Fibroblast of skin of right quadriceps (primary cell): ENCODE measurements at places on chromosomes 3 and 15.

DNA sequence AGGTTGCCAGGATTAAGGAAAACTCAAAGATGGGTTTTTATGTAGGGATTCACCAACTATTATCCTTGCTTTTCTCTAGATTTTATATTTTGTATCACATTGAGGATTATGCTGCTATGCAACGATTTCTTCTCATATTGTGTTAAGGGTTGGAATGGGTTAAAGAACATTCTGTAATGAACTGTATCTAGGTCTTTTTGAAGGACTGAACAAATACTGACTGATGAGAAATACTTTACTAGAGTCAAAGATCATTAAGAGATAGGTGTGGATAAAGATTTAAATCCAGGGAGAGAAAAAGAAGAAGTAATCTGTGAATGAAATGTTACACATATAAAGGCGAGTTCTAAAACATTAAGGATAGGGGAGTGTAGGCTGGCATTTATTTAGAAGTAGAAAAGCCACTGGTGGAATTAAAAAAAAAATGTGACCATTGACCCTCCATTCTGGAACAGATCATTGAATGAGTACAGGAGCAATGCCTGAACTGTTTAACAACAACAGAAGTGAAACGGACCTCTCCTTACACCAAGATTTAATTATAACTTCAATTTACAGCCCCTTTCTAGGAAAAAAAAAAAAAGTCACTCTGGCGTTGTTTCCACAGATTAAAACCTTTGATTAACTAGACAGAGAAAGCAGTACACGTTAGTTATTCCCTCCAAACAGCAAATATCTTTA lies 39.2 kb downstream of the PROS1 start:
- no peak for DNase-seq

GRCh38 chr15:67188551-67189218 lies 65.8 kb downstream of the AAGAB start:
- peak; percentile 96 for DNase-seq

- DNase-seq = no peak
Observed at GRCh38 chr15:60576044-60576443, 97.1 kb upstream of the ICE2 start.

DNA sequence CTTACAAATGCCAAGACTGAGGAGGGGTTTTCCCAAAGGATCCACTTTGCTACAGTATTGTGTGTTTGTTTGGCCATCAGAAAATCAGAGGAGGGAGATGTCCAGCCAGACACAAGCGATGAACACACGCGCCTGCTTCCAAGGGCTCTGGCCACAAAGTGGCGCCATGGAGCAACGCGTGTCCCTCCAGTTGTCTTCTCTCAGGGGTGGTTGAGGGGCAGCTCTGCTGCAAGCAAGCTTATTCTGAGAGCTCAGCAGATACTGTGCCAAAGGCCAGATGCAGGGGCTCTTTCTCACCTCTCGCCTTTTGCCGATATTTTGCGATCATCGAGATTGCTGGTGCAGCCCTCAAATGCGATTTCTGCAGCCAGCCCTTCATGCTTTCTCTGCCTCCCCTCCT lies 88.9 kb upstream of the OSBPL11 start:
- peak; percentile 15 for DNase-seq

- no peak for DNase-seq
Observed at GRCh38 chr3:49018707-49019006, 277 bp upstream of the DALRD3 start.

DNA sequence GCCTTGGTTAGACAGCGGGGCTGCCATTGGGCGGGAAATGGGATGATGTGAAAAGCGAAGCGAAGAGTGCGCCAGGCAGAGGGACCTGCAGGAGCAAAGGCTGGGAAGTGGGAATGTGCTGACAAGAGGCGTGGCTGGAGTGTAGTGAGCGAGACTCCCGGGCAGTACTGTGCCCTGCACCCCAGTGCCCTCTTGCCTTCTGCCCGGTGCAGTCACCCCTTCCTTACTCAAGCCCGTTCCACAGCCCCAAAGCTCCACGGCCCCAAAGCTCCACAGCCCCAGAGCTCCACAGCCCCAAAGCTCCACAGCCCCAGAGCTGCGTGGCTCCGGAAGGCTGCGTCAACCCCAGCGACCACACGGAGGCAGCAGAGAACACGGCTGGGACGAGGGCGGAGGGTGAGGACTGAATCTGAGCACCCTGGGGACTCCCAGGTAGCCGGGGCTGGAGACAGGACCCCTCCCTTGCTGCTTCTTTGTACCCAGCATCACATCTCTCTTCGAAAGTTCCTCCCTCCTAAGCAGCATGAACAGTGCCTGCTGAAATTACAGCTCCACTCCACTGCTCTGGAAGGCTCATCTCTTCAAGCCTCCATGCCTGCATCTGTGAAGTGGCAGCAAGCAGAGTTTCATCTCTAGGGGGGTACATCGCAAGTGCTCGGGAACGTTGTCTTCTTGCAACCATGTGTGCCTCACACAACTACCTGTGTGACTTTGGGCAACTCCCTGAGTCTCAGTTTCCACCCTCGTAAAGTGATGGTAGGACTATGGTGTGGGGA lies 108.9 kb downstream of the FBLN2 start:
- DNase-seq = no peak

GRCh38 chr3:146092230-146092629 lies 68.8 kb downstream of the PLOD2 start:
- no peak for DNase-seq

DNA sequence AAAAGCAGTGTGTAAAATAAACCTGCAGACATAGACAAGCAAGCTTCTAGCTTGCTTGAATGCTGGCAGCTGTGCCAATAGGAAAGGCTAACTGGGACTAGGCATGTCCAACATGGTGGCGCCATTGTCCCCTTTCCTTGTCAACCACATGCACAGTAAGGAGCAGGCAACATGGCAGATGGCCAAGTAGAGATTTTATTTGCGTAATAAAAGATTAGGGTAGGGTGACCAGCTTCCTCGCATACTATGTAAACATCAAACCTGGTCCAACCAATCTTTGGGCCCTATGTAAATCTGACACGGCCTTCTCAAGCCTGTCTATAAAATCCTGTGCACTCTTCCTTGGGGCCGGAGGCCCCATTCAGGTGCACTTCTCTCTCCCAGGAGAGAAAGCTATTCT lies 575.4 kb upstream of the GOLIM4 start:
- no peak for DNase-seq

GRCh38 chr15:62269504-62269903 lies 104.4 kb upstream of the C2CD4B start:
- no peak for DNase-seq

GRCh38 chr3:116045314-116045713 lies 400.0 kb downstream of the LSAMP start:
- DNase-seq = no peak

GRCh38 chr3:12158387-12159226 lies at the start of gene TIMP4:
TIMP4 (minus strand) TSS chr3:12158912; CDS start chr3:12158840, 72 bp downstream.
- DNase-seq = peak; percentile 52

GRCh38 chr3:139561959-139562676 lies 22.6 kb upstream of the RBP1 start:
- peak; percentile 14 for DNase-seq

GRCh38 chr15:68304589-68305337 lies 27.2 kb downstream of the FEM1B start:
- no peak for DNase-seq

DNA sequence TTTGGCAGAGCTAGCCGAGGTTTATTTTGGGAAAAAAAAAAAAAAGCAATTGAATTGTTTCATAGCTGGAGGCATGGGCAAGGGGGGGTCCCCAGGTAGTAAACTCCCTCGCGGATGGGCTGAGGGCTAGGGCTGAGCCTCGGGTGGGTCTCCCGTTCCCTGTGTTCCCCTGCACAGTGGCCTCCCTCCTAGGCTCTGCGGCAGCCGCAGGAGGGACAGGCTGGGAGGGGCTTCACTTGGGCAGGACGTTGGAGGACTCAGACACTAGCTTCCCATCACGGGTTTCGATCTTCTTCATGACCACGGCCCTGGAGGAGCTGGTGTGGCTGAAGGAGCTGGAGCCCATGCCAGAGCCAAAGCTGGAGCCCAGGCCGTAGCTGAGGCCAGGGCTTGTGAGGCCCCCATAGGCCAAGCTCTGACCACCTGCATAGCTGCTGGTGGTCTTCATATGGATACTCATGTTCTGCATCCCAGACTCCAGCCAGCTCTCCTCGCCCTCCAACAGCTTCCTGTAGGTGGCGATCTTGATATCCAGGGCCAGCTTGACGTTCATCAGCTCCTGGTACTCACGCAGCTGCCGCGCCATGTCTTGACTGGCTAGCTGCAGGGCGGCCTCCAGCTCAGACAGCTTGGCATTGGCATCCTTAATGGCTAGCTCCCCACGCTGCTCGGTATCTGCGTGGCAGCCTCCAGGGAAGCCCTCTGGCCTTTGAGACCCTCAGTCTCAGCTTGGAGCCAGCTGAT lies 64.0 kb upstream of the CDAN1 start:
- no peak for DNase-seq

DNA sequence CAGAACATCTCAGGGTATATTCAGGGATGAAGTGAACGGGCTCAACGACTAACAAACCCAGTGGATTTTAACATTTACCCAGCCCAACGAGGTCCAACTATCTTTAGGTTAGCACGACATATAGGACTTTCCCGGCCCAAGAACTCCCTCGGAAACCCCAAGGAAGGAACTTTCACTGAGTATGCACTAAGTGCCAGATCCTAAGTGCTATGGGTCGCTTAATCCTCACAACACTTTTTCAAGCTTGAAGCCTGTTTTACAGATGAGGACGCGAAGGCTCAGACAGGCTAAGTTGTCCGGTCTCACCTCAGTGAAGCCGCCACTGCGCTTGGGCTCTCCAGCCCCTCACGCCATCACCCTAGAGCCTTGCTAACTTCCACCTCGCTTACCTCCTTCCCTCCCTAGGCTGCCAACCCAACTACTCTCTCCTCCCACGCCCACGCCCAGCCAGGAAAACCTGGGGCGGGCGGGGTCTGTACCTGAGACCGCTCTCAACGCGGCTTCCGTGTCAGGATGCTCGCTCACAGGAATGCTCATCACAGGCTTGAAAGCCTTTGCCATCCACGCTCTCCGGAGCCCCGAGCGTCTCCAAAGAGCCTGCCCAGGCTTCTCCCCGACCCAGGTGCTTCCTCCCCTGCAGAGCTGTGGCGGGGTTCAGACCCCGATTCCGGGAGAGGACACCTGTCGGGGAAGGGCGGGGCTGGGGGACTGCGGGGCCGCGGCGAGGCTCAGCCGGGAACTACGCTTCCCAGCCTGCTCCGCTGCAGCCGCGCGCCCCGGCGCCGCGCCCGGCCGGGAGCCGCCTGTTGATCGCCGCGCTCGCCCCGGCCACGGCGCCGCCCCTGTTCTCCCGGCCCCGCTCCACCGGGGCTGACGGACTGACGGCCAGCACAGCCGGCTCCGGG lies at the start of gene TMOD2:
Gene TMOD2 (plus strand): TSS at position 806 of the 905 bp plus-strand sequence. CDS start 14,845 bp downstream, outside the sequence.
- DNase-seq = no peak

DNA sequence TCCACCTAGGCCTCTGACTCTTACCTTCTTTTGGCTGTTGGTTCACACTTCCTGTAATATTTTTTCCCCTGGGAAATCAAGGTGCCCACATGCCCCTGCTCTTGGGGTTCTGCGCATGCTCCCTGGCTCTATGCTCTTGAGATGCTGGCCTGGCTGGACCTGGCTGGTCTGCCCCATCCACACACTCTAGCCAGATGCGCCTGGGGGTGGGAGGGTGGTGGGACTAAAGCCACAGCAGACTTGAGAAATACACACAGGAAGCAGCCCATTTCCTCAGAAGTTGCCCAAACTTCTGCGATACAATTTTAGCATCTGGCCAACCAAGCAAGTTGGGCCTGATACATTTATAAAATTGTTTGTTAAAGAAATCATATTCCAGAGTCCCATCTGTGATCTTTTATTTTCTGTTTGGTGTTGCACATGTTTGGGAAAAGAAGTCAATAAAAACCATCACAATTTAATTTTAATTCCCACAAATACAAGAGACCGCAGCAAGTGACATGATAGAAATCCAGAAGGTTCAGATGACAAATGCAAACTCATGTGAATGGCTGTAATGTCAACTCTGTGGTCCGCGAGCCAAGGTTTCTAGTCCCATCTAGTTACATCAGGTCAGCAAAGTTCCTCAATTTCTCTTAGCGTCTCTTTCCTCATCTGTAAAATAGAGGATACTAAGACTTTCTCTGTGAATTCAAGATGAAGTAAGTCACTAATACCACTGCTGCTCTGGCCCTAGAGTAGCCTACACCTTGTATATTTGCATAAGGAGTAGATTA lies 55.9 kb upstream of the MEF2A start:
- DNase-seq = no peak

DNA sequence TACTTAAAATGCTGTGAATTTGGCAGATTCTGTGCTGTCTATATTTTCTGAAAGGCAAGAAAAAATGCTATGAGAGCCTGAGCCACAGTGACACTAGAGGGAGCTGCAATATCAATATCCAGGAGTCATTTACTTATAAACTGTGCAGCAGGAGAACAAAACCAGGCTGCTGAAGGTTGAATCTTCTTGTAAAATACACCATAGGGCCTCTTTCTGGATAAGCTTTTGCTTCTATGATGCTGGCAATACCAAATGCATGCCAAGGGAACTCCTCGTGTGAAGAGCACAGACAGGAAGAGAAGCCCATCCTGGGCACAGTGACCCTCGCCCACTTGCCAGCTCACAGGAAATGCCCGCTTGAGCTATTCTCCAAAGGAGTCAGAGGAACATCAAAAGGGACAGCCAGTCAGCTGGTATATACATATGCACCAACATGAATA lies 48.0 kb upstream of the TSPAN3 start:
- peak; percentile 78 for DNase-seq

- no peak for DNase-seq
Observed at GRCh38 chr3:167895178-167895577, 159.7 kb downstream of the SERPINI1 start.

DNA sequence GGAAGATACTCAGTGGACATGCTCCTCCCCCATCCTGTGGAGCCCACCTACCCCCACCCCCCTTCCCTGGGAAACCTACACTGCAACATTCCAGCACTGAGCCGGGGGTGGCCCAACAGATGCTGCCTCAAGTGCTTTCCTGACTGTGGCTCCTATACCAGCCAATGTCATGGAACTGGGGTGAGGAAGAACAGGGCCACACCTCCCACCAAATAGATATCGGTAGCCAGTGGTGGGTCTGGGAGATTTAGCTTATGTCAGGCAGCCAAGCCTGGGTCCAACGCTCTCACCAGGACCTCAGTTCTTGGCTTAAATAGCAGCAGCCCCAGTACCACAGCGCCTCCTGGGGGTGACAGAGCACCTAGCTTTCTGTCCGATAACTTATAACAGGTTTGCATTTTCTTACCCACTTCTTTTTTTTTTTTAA lies 30.3 kb downstream of the CDC25A start:
- DNase-seq = peak; percentile 45

DNA sequence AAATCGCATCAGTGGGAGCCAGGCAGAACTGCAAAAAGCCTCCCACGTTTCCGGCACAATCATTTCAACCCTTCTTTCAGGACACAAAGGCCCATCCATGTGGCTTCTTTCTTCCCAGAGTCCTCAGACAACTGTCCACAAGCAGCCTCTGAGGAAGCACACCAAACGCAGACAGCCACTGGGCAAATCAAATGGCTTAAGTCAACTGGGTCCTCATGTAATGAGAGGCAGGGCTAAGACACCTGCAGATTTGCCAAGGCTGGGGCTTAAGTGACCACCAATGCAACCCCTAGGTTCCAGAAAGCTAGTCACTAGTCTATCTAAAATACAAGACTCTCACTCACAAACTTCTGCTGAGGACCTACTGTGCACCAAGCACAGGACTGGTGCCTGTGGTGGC lies 8.0 kb downstream of the OSBPL10 start:
- DNase-seq = no peak

- peak; percentile 57 for DNase-seq
Observed at GRCh38 chr3:146313031-146313745, 62.3 kb upstream of the PLSCR4 start.

- DNase-seq = no peak
Observed at GRCh38 chr15:66284271-66284670, 9.1 kb upstream of the DIS3L start.
